SIG-M5 (cell line): ENCODE measurements at places on chromosomes 4 and X.

DNA sequence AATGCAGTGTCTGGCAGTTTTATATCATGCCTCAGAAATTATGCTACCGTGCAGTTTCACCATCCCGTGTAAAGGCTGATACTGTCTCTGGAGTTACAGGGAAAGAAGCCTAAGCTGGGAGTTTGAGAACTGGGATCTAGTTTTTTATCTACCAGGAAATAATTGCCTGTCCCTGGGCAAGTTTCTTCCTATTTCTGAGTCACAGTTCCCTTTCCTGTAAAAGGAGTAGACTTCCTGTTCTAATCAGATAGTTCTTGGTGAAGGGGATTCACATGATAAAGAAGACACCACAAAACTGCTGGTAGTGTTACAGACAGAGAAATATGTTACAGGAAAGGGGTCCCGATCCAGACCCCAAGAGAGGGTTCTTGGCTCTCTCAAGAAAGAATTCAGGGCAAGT is 17.1 kb downstream of the HERC3 start:
- no peak for DNase-seq

GRCh38 chr4:125101719-125102118 is 213.0 kb upstream of the FAT4 start:
- no peak for DNase-seq

- DNase-seq: no peak
Measured at GRCh38 chrX:34859191-34859590, 83.4 kb upstream of the FAM47B start.

- no peak for DNase-seq
Measured at GRCh38 chr4:144360146-144360793, 219.8 kb upstream of the GYPA start.

GRCh38 chrX:39133971-39134370 is 332.7 kb downstream of the MID1IP1 start:
- DNase-seq: no peak

DNA sequence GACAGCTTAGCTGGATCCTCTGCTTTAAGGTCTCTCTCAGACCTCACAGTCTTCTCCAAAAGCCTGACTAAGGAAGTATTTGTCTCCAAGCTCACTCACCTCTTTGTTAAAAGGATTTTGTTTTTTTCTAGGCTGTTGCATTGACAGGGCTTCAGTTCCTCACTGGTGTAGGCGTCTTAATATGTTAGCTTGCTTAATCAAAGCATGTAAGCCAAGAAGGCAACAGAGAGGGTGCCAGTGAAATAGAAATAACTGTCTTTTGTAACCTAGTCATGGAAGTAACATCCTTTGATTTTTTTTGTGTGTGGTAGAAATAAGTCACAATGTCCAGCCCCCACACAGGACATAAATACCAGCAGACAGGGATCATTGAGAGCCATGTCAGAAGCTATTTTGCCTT is 58.8 kb downstream of the FIP1L1 start:
- no peak for DNase-seq

DNA sequence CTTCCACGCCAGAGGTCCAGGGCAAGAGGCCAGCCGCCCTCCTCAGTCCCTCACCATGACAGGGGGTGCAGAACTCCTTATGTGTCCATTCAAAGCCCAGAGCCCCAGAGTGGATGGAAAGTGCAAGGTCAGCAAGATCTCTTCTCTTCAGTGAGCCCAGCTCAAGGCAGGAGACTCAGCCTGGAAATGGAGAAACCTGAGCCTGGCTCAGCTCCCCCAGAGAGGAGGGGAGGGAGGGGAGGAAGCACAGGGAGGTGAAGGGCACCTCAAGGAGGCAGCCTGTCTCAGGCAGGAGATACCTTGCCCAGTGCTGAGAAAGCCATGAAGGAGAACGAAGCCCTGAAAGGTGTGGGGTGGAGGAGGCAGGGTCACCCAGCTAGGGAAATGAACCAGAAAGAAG is 121.8 kb upstream of the PJA1 start:
- DNase-seq: no peak

- DNase-seq: no peak
Measured at GRCh38 chrX:126770179-126770578, 49.4 kb upstream of the PRR32 start.

- no peak for DNase-seq
Measured at GRCh38 chr4:15547392-15547791, 77.7 kb downstream of the CC2D2A start.

- no peak for DNase-seq
Measured at GRCh38 chr4:78019414-78019813, 37.7 kb upstream of the FRAS1 start.

DNA sequence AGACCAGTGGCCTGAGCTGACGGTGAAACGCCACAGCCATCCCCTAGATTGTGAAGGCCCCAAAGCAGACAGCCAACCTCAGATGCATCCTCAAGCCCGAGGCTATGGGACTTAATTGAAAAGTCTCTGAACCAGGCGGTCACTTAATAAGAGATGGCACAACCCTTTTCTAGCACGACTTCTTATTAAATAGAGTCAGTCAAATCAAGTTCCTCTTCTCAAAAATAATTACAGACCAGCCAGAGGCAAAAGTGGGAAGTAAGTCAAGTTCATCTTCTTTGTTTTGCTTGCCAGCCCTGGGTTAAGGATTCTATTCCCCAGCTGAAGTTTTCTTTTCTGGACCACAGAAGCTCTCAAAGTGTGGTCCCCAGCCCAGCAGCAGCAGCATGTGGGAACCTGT is 9.7 kb upstream of the SH3KBP1 start:
- DNase-seq: no peak

DNA sequence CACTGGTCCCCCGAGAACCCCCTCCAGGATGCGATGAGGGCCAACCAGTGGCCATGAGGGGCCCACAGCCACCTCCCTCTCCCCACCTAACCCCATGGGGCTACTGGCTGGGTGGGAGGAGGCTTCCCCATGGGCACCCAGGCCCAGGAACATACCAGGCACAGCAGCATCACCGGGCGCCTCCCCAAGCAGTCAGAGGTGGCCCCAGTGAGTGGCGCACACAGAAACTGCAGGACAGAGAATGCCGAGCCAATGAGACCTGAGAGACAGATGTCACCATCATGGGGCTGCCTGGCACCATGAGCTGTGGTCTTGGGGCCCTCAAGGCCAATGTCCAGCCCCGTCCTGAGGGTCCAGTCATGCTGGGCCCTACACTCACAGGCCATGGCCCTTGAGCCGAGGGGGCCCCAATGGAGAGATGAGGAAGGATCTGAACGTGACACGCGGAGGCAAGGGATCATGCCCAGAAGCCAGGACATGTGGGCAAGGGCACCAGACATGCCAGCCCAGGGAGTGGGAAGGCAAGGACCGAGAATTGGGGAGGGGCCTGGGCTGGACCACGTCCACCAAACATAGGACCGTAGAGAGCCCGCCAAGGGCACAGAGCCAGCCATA is 30.1 kb downstream of the NOP14 start:
- DNase-seq: no peak

- no peak for DNase-seq
Measured at GRCh38 chr4:101127176-101127790, 220.0 kb downstream of the PPP3CA start.

DNA sequence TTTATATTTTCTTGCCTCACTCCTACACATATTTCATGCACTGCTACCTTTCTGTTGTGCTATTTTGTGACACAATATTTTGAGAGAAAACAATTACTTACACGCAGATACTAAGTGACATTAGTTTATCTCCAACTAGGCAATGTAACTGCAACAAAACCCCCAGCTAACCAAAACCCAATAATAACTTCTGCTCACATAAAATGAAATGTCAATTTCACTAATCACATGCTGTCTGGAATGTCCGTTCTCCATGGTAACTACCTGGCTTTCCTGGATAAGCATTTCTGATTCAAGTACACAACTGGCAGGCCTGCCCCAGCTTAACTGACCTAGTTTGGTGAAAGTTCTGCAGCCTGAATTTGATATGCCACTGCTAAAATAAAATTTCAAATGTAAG is 313.5 kb downstream of the TMA16 start:
- no peak for DNase-seq

DNA sequence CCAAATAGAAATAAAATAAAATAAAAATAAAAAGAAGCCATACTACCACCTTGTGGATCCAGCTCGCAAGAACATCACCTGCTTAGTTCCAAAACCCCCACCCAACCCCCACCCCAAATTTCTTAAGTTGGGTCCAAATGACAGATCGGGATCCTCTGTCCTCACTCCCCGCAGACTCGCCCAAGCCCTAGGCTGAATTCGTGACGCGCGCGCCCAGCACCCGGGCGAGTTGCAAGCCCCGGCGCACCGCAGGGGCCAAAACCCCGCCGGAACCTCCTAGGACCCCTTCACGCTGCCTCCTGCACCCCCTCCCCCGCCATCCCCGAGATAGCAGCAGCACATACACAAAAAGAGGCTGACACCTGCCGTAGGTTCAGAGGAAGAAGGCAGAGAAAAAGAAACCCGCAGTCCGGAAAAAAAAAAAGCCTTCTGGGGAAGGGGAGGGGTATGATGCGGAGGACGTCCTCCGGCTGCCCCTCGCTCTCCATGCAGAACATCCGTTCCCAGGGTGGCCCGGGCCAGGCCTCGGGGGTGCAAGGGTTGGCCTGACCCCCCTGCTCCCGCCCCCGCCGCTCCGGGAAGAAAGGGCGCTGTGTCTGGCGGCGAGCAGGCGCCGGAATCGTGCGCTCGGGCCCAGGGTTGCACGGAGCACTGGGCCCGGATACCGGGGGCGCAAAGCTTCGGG is 2.6 kb downstream of the NLGN4X start:
- no peak for DNase-seq

GRCh38 chr4:4424499-4425115 is 37.7 kb downstream of the NSG1 start:
- DNase-seq: no peak

- DNase-seq: no peak
Measured at GRCh38 chrX:103586314-103586646, 965 bp downstream of the TCEAL4 start.

DNA sequence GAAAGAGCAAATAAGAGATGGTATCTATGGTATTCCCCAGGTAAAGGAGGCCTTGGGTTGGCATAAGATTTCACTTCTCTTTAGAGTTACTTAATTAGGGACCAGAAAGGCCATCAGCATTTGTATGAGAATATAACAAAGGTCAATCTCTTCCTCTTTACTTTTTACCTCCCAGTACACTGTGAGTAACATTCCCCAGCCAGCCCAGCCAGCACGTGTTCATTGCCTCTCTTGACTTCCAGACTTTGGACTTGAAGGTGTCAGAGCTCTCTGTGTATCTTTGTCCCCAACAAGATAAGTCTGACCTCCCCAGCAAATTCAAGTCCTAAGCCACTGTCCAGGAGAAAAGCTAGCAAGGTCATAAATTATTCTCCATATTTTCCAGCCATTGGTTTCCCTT is 110.5 kb downstream of the AR start:
- DNase-seq: no peak

DNA sequence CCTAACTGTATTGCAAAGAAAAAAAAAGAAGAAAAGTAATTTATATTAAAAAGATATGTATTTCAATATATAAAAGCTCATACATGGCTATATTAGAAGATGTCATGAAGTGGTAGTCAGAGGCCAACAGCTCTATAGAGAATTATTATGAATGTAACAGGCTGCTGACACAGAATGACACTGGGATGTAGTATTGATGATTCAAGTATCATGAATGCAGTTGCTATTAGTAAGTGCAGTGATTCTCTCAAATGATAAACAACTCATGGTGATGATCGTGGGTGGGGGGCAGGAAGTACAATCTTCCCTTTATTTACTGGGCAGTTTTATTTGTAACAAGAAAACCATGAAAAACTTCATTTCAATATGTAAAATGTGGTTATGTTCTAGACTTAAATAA is 124.6 kb downstream of the COL4A6 start:
- no peak for DNase-seq

DNA sequence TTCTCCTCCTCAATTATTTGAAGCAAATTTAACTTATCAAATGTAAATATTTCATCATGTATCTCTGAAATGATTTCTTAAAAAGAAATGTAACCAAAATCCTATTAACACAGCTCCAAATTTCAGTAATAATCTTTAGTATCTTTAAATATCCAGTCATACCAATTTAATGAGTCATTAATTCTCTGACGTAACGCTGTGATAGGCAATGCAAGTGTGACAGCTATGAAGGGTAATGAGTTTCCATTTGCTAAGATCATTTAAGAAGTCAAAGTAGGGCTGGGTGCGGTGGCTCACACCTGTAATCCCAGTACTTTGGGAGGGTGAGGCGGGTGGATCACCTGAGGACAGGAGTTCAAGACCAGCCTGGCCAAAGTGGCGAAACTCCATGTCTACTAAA is 15.6 kb downstream of the RPS3A start:
- no peak for DNase-seq

GRCh38 chr4:754221-755120 is 48.8 kb downstream of the PCGF3 start:
- DNase-seq: no peak

DNA sequence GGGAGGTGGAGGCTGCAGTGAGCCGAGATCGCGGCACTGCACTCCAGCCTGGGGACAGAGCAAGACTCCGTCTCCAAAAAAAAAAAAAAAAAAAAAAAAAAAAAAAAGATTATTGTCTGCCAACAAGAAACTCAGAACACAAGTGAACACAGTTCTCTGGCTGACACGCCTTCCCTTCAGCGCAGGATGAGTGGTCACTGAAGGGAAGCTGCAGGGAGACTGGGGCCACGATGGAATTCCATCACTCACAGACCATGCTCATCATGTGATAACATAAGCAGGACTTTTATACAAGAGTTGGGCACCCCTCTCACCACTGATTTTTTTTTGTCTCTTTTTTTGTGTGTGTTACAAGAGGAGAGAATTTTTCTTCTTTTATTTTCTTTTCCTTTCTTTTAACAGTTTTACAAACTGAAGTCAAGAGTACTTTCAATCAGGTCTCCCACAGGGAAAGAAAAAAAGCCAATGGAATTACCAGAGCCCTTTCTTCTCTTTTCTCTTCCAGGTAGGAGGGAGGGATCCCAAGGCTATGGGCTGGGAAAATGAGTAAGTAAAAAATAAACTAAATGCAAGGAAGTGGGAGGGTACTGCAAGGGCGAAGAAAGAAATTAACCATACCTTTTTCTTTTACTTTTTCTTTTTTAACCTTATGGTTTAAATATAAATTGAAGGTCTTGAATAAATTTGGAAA is 435.6 kb downstream of the GPM6A start:
- no peak for DNase-seq

DNA sequence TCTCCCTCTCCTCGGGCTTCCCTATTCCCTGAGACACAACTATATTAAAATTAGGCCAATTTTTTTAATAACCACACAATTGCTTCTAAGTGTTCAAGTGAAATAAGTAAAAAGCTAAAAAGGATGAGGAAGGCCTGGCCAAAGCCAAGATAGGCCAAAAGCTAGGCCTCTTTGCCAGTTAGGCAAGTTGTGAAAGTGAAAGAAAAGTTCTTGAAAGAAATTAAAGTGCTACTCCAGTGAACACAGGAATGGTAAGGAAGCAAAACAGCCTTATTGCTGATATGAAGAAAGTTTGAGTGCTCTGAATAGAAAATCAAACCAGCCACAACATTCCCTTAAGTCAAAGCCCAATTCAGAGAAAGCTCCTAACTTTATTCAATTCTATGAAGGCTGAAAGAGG is 114.2 kb upstream of the FAT4 start:
- no peak for DNase-seq

GRCh38 chr4:82489987-82490386 is 59.6 kb downstream of the ENOPH1 start:
- DNase-seq: no peak
